Foreskin fibroblast (primary cell): ENCODE measurements at places on chromosomes 16 and 17.

GRCh38 chr17:48792033-48792798 is 24.8 kb downstream of the TTLL6 start:
- no peak for DNase-seq

- peak; percentile 3 for DNase-seq
These were observed 89.7 kb upstream of the CDYL2 start for GRCh38 chr16:80894091-80894490.

DNA sequence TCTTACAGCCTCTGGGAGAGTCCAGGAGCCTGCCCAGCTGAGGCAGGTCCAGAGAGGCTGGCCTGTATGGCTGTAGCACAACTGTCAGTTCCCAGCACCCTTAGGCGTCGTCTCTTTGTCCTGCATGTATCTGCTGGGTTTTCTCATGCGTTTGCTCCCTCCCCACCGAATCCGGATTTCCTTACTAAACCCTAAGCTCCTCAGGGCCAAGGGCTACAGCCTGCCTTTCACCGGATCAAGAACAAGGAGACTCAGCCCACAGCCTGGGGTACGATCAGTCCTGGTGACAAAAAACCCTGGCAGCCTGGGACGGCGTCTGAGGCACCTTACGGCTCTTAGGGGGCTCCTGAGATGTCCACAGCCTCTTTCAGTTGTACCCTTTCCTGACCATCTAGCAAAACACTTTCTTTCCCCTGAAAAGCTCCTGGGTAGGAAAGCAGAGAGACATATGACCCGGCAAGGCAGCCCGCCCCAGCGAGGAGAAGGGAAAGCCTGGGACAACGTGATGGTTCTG is 12.2 kb downstream of the HIC1 start:
- DNase-seq: no peak

DNA sequence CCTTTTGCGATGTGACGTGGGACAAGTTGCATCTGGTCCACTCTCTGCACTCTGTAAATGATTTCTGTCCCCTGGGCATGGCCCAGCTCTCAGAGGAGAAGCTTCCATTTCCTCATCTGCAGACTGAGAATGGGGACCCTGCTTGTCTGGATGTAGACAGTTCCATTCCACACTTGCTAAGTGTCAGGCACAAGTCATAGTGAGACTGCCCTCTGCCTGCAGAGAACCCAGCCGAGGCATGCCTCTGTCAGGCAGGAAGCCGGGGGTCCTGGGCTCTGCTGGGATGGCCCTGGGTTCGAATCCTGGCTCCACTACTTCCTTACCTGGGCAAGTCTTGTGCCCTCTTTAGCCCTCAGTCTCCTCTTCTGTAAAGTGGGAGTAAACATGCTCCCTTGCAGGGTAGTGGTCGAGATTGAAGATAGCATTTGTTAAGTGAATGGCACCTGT is 4.1 kb downstream of the MAP2K3 start:
- peak; percentile 30 for DNase-seq
